ENCODE measurements at places on chromosomes 6 and 20.

DNA sequence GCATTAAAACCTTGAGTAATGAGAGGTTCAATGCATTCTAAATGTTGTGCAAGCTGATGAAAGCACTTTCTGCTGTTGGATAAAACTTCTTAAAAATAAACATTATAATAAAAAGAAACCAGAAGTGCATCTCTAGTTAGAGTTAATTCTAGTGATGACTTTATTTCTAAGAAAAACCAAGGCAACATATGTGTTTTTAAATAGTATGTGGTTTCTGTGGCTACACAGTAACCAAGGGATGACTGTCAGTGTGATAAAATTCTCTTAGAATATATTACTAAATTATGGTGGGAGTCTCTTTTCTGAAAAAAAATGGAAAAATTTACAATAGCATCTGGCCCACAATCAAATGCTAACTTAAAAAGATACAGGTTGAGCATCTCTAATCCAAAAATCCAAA lies 117.0 kb downstream of the ME1 start:
- DNase-seq, result no peak

- no peak for DNase-seq
These were observed 38.7 kb downstream of the STK38 start for GRCh38 chr6:36508532-36508931.

- DNase-seq, result no peak
These were observed 60.3 kb upstream of the DEK start for GRCh38 chr6:18324706-18325042.

- no peak for DNase-seq
These were observed 88.2 kb downstream of the HIVEP2 start for GRCh38 chr6:142856624-142857232.

DNA sequence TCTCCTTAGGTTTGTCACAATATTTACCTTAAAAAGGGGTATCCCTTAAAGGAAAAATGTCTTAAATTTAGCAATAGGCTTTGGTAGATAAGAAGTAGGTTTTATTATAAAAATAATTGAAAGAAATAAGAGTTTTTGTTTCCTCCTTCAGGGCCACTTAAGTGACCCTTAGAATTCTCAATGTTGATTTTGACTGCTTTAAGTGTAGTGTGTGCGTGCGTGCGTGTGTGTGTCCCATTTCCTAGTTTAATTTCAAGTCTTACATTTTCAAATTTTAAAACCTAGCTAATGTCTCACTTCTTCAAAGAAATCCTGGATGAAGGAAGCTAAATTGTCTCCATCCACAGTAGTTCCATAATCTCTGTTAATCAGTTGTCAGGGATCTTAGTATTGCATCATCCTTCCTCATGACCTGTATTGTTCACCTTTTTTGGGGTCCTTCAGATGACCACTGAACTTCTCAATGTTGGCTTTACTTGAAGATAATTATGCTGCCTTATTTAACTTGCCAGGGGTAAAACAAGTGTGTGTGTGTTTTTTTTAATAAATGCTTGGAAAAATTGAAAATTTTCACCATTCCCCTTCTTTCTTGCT lies 50.7 kb upstream of the TFB1M start:
- no peak for DNase-seq

- no peak for DNase-seq
These were observed 686 bp upstream of the EGFL8 start for GRCh38 chr6:32163559-32164258.

DNA sequence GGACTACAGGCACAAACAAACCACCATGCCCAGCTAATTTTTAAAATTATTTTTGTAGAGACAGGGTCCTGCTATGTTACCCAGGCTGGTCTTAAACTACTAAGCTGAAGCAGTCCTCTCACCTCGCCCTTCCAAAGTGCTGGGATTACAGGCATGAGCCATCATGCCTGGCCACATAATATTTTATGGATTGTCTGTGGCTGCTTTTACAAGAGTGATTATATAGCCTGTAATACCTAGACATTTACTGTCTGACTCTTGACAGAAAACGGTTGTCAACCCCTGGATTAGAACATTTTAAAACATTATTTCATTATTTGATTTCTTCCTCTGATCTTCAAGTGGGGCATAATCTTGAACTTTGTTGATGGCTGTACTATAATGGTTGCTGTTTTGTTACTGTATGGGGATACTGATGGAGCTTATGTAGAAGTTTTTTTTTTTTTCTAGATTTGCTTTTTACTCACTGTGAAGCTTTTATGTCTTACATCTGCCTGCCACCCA lies 14.3 kb downstream of the PARD6B start:
- no peak for DNase-seq

DNA sequence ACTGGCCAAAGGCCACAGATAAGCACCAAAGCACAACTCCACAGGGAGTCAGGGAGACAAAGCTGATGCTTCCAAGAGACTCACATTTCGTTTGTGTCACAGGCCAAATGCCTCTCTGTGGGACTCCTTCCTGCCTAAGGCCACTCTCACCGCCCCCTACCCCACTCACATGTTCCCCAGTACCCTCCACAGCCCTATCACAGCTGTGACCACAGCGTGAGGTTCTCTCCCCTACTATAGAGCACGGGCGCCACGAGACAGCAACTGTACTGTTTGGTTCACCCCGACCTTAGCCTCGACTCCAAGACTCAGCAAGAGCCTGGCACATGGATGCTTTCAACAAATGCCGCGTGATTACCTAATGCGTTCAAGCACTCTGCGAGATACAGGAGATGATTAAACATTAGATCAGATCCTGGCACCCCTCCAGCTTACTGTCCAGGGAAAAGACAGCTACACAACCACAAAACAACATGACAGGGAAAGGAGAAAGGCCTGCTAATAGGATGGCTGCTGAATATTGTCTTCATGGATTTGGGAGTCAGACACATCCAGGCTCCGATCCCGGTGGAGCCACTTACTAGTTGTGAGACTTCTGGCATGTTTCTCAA lies 105.5 kb downstream of the AGPAT4 start:
- peak; percentile 86 for DNase-seq

GRCh38 chr6:158999154-158999665 lies 792 bp downstream of the RSPH3 start:
- DNase-seq, result no peak

GRCh38 chr20:50546729-50547314 lies 36.6 kb downstream of the PTPN1 start:
- no peak for DNase-seq

DNA sequence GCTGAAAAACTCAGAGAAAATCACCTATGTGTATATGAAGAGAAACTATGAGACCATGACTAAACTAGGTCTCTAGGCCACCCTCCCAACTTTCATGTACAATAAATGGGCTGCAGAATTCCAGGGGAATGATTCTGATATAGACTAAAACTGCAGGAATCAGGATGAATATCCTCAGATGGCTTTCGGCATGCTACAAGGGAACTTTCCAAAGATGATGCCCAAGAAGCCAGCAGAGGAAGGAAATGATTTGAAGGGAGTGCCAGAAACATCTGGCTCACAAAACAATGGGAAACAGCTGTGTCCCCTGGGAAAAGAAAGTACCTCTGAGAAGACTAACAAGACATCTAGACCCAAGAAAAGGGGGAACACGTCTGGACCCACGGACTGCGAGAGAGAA lies 41.1 kb downstream of the PLN start:
- no peak for DNase-seq

- no peak for DNase-seq
These were observed 897 bp downstream of the RANBP9 start for GRCh38 chr6:13710552-13711323.

- DNase-seq, result no peak
These were observed 36.3 kb upstream of the ZFAND3 start for GRCh38 chr6:37783025-37783855.

DNA sequence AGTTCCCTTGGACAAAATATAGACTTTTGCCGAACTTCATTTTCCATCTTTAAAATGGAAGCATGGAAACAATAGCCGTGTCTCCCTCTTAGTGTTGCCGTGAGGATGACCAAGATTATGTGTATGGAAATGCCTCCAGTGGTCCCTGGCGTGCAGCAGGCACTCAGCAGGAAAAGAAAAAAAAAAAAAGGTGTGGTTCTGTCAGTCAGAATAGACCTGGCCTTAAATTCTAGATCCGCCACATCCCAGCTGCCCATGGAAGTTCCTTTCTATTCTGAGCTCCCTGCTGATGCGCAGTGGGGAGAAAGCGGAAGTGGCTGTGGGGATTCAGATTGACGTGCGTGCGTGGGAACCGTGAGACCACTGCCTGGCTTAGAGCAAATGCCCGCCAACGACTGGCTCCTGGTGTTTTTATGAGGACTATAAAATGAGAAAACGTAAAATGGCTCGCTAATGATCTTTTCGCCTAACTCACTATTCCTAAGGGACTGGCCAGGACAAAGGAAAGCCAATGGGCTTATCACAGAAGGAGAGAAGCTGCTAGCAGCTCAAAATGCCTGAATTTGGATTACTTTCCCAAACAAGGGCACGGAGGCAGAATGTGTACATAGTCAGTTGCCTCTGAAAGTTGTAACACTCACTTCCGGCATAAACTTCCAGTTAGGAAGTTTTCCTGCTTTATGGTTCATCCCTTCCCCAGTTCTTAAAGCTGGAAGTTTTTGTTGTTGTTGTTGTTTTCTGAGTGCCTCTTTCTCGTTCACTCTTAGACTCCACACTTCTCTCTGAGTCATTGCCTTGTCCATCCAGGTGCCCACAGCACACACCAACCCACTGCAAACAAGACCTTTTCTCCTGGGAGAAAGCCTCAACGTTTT lies 11.4 kb upstream of the PDE10A start:
- no peak for DNase-seq

- DNase-seq, result no peak
These were observed 29.1 kb upstream of the APCDD1L start for GRCh38 chr20:58544286-58544685.

- DNase-seq, result peak; percentile 18
These were observed 101.7 kb upstream of the FOXA2 start for GRCh38 chr20:22686097-22686496.

GRCh38 chr6:141451511-141452353 lies 681.0 kb upstream of the GJE1 start:
- no peak for DNase-seq

DNA sequence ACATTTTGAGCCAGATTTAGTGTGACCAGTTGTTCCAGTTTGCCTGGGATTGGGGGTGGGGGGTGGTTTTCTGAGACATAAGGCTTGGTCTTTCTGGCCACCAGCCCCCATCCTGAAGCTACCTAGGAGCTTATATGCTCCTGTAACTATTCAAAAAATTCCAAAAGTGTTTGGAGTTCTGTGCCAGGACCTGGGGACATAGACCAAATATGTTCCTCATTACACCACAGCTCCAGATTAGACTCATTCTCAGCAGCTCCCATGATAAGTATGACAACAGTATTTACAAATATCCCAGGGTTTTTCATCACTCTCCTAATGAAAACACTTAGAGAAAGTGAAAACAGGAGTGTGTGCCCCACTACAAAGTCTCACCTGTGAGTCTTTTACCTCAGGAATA lies 37.8 kb upstream of the RNF144B start:
- DNase-seq, result no peak

DNA sequence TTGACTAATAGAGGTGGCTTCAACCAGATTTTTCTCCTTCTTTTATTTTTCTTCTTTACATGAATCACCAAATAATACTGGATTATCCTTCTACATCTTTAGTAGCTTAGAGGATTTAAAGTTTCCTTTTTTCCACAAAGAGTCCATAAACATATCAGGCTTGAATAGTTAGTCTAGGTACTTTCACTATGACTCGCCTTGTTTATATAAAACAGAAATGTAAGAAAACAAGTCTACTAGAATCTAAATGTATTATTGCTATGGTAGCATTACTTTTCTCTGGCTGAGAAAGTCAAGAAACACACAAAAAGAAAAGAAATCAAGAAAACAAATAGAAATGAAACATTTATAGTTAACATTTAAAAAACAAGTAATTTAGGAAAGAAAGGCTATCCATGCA lies 215.2 kb downstream of the PTPRK start:
- DNase-seq, result no peak

- DNase-seq, result no peak
These were observed 63.0 kb downstream of the SLC22A23 start for GRCh38 chr6:3393836-3394202.

DNA sequence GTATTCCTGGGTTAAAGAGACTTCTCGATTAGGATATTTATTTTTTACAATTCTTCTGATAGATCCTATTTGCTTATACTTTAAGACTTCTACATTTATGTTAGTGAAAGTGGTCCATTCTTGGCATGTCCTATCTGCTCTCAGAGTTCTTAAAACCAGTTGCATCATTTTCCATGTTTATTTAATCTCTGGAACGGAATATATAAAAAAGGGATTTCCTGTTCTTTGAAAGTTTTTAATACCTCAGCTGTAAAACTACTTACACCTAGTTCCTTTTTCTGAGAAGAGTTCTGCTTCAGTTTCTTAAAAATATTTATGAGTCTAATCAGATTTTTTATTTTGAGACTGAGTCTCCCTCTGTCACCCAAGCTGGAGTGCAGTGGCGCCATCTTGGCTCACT lies 18.0 kb upstream of the MYL9 start:
- DNase-seq, result no peak

DNA sequence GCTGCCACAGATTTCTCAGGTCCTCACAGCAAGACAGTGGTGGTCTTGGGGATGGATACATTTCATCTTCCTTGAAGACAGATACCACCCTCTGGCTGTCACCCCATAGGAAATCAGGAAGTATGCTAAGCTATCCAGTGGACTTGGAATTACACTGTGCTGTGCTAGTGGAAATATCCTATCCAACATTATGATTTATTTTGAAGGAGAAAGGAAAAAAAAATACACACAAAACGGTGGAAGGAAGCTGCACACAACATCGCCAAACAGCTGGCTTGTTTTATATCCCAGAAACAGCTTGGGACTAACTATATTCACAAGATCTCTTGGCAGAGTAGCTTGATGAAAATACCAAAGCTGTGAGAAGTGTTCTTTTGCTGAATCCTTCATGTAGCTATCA lies 257.6 kb downstream of the LAMA2 start:
- no peak for DNase-seq

GRCh38 chr6:41594326-41594725 lies 43.9 kb upstream of the MDFI start:
- DNase-seq, result peak; percentile 63

DNA sequence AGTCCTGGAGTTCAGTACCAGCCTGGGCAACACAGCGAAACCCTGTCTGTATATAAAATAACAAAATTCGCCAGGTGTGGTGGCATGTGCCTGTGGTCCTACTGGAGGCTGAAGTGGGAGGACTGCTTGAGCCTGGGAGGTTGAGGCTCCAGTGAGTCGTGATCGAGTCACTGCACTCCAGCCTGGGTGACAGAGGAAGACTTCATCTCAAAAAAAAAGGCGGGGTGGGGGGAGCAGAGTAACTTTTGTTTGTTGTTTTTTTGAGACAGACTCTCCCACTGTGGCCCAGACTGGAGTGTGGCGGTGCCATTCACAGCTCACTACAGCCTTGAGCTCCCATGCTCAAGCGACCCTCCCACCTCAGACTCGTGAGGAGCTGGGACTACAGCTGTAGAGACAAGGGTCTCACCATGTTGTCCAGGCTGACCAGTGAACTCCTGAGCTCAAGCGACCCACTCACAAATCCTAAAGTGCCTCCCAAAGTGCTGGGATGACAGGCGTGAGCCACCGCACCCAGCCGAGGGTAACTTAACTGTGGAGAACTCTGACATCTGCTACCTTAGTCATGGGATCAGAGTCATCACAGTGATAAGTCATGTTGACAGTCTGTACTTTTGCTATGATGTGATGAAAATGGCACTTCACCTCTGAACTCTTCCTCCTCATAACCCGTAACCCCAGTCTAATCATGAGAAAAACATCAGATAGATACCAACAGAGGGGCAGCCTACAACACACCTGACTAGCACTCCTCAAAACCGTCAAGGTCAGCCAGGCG lies 16.5 kb downstream of the PEDS1 start:
- no peak for DNase-seq

All from AG09319 (cell line).